Choroid plexus epithelial cell (primary cell): ENCODE measurements at places on chromosomes 12 and 14.

- DNase-seq: no peak
These were observed 65.9 kb downstream of the ITPR2 start for GRCh38 chr12:26767116-26767515.

GRCh38 chr14:65349100-65349499 lies 63.4 kb upstream of the FUT8 start:
- no peak for DNase-seq

GRCh38 chr12:45302621-45303369 lies 86.9 kb downstream of the ANO6 start:
- DNase-seq: no peak

- peak; percentile 57 for DNase-seq
These were observed 2.1 kb downstream of the SAMD4A start for GRCh38 chr14:54568821-54569595.

DNA sequence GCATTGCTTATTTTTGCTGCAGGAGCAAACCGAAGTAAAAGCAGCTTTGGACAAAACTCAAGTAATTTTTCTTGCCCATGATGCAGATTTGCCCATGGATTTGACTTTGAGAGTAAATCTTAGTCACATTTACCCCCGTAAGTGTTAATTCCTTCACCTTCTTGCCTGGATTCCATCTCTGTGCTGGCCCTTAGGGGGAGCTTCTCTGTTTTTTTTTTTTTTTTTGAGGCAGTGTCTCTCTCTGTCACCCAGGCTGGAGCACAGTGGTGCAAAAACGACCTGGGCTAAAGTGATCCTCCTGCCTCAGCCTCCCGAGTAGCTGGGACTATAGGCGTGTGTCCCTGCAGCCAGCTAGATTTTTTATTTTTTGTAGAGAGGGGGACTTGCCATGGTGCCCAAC lies 210.2 kb downstream of the FUT8 start:
- no peak for DNase-seq

DNA sequence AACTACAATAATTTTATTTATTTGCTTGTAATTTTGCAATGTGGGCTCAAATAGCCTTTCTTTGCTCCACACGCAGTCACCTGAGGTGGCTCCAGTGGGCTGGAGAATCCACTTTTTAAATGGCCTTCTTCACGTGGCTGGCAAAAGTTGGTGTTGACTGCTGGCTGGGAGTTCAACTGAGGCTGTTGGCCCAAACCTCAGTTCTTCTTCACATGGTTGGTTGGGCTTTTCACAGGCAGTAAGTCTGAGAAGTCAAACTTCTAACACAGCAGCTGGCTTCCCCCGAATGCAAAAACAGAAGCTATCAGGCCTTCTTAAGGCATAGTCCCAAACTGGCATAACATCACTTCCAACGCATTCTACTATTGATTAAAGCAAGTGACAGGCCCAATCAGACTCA lies 2.1 kb upstream of the OXA1L start:
- no peak for DNase-seq

DNA sequence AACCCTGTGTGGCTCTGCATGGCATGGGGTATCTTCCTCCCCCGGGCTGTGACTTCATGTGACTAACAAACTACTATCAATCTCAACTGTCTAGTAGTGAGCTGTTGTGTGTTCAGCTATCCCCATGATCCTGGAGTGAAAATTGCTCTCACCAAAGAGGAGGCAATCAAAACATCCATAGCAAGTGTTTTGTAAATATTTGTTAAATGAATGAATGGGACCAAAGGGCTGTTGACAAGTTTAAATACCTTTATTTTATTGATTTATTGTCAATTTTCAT lies 138.1 kb upstream of the CPM start:
- DNase-seq: no peak

DNA sequence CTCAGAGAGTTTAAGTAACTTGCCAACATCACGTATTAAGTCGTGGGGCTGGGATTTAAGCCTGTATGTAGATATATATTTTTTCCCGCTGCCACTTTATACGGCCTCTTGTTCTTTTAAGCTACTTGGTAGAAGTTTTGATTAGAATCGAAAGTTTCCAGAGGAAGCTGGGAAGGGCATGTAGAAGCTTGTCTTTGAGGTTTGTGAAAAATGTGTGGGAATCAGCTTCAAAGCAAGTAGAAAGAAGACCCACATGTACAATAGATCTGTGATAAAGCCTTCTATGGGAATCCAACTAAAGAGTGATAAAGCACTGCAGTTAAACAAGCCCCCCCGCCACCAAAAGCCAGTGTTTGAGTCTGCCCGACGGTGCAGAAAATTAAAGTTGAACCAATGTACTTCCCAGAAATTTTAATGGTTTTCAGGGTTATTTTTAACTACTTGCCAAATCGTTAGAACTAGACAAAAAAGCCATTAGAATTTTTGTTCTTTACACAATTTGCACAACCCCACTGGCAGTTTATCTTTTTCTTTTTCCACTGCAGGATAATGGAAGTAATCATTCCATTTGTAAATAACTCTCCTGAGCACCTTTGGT lies 25.5 kb downstream of the SERPINA11 start:
- DNase-seq: no peak

GRCh38 chr14:77980475-77981321 lies 180.8 kb downstream of the ADCK1 start:
- no peak for DNase-seq

DNA sequence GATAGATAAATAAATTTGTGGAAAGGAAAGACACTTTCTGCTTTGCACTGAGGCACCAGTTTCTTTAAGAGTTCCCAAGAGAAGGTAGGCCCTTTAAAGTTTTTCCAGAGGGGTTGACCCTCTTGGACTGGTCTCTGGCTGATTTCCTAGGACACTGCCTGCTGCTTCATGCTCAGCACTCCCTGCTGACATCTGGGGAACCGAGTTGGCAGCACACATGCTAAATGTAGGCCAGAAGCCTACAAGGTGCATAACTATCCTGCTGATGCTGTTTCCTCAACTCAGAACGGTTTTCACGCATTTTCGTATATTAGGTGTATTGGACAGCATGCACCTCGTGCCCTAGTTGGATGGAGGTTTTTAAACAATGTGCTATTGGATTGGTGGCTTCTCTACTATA lies 887.2 kb upstream of the SEL1L start:
- no peak for DNase-seq

DNA sequence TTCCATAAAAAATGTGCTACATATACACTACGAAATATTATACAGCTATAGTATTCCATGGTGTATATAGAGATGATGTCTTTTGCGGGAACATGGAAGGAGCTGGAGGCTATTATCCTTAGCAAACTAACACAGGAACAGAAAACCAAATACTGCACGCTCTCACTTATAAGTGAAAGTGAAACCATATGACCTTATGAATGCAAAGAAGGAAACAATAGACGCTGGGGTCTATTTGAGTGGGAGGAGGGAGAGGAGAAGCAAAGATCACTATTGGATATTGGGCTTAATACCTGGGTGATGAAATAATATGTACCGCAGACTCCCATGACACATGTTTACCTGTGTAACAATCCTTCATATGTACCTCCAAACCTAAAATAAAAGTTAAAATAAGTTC lies 142.8 kb downstream of the LRFN5 start:
- peak; percentile 61 for DNase-seq

- peak; percentile 99 for DNase-seq
These were observed 155.4 kb upstream of the PDE3A start for GRCh38 chr12:20212658-20213555.

GRCh38 chr12:105321125-105321524 lies 9.4 kb upstream of the C12orf75 start:
- no peak for DNase-seq

DNA sequence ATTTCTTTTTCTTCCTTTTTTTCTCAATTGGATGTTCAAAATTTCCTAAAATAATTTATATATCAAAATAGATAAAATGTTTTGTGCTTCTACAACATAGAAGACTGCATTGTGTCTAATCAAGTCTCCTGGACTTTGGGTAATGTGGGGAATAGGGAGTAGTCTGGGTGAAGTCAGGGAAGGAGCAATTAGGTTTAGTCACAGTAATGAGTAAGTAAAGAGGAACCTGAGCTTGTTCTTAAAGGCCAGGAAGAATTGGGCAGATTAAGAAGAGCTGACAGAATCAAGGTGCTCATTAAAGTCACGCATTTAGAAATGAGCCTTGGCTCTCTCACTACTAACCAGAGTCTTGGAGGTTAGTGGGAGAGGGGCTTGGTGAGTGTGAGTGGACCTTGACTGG lies 233.3 kb upstream of the SSTR1 start:
- no peak for DNase-seq

DNA sequence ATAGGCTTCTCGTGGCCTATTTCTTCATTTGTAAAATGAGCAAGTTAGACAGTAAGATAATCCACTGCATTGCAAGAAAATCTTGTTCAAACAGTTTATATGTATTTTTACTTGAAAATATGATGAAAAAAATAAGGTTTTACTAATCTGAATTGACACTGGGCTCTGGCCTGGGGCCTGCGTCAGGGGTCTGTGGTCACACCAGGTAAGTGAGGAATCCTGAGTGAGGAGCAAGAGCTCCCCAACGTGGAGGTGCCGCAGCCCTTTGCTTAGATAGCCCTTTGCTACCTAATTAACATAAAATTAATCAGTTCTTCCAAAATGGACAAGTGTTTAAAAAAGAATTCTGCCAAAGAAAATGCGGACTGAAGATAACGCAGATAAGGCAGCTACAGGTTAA lies 39.1 kb upstream of the STAB2 start:
- DNase-seq: no peak

GRCh38 chr12:93741659-93742109 lies 64.5 kb downstream of the CRADD start:
- no peak for DNase-seq

- no peak for DNase-seq
These were observed 254.8 kb downstream of the VRK1 start for GRCh38 chr14:97052001-97052400.

GRCh38 chr12:107884769-107885694 lies 110.5 kb downstream of the ASCL4 start:
- peak; percentile 77 for DNase-seq

GRCh38 chr14:71242237-71242748 lies 335.0 kb downstream of the PCNX1 start:
- DNase-seq: no peak

DNA sequence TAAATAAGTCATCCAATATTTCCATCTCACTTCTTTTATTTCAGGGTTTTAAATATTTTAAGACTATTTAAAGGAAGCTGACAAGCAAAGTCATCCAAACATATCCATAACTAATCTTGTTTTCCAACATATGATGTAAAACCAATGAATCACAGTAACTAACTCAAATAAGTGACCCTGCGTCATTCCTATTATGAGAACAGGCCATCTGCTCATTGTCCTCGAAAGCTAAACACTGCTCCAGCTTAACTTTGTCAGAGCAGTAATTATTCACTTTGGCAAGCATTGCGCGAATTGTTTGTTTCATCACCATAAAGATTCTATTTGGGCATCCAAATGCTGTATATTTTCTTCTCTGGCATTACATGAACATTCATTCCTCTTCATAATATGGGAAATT lies 99.1 kb downstream of the CAPZA3 start:
- no peak for DNase-seq

DNA sequence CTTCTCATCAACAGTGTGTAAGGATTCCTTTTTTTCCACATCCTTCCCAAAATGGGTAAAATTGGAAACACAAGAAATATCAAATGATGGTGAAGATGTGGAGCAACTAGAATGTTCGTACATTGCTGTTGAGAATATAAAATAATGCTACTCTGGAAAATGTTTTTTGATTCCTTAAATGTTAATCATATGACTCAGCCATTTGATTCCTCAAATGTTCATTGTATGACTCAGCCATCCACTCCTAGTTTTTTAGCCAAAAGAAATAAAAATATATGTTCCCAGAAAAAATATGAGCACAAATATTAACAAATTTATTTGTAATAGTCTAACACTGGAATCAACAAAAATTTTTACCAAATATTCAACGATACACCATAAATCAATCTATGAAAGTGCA lies 1108.6 kb downstream of the LRFN5 start:
- DNase-seq: peak; percentile 43

DNA sequence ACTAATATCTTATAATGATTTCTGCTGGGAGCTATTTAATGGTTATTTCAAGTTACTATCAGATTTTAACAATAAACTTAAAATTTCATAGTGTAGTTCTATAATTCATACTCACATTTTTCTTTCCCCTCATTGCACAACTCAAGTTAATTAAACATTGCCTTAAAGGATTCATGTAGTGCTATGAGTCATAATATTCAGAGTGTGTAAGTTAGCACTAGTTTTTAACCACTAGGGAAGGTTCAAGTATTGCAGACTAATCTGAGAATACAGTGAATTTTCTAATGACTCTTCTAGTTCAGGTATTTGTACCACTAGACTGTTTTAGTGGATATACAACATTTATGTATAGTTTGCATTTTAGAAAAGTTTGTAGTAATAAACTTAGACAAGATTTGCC lies 49.9 kb downstream of the FOXA1 start:
- no peak for DNase-seq

- peak; percentile 95 for DNase-seq
These were observed 73.3 kb upstream of the PLXNC1 start for GRCh38 chr12:94074980-94075629.

- DNase-seq: no peak
These were observed 14.3 kb downstream of the MAP3K12 start for GRCh38 chr12:53484686-53485575.

- DNase-seq: no peak
These were observed 346.3 kb downstream of the ETNK1 start for GRCh38 chr12:22971247-22971646.

- no peak for DNase-seq
These were observed 7.9 kb downstream of the EMG1 start for GRCh38 chr12:6978611-6979011.

GRCh38 chr12:67645601-67646000 lies 2.9 kb upstream of the DYRK2 start:
- DNase-seq: peak; percentile 69

DNA sequence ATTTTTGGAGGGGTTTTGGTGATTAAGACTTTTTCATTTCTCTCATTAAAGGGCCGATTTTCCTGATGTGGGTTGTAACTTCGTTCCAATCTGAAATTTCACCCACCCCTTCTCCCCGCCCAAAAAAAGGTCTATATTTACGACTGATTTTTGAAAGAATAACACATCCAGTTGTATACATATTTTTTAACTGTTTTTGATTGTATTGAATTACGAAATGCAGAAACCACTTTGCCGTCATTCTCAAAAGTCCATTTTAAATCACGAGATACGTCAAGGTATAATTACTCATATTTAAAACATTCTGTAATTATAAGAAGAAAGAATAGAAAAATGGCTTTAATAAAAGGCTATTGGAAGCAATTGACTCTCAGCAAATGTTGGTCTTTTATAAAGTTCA lies 520.7 kb downstream of the MED13L start:
- DNase-seq: no peak

DNA sequence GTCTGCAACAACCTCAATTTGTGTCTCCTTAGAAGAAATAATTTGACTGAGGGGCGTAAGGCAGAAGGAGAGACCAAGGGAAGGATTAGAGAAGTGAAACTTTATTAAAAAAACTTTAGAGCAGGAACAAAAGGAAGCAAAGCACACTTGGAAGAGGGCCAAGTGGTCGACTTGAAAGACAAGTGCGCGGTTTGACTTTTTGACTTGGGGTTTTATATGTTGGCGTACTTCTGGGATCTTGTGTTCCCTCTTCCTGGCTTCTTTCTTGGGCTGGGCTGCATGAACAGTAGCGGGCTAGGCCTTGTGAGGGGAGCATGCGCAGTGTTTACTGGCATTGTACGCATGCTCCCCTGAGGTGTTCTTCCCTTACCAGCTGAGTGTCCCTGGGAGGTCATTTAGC lies 369.3 kb upstream of the DCN start:
- no peak for DNase-seq

GRCh38 chr12:116441292-116441691 lies 117.9 kb upstream of the MAP1LC3B2 start:
- peak; percentile 82 for DNase-seq

- no peak for DNase-seq
These were observed 20.6 kb upstream of the CEP170B start for GRCh38 chr14:104844306-104845032.
